Activated CD8-positive, alpha-beta memory T cell treated with anti-CD3 and anti-CD28 coated beads for 4 hours (primary cell): ENCODE measurements at places on chromosomes 5 and 9.

- DNase-seq, result no peak
Observed at GRCh38 chr5:61076626-61077025, 85.6 kb downstream of the SMIM15 start.

DNA sequence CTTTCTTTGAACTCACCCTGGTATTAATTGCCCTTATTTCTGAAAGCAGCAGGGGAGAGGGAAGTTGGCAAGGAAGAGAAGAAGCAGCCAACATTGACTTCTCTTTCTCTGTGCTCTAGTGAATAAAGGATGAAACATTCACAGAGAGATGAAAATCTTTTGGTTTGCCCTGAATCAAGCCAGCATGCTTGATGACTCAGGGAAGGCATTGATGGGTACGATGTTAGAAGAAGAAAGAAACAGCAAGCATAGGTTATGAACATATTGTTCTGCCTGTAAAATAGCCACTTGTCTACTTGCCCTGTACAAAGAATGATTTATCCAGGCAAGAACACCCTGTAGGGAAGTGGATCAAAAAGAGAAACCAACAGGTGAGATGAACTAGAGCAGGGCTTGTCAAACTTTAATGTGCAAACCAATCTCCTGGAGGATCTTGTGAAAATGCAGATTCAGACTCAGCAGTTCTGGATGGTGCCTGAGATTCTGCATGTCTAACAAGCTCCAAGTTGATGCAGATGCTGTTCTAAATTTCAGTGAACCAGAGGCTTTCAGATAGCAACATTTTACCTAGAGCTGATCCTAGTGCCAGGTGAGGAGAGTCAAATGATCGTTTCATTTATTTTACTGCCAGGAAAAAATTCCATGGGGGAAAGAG, 586.6 kb upstream of the TLE4 start:
- DNase-seq, result no peak

- no peak for DNase-seq
Observed at GRCh38 chr9:124354346-124355038, 60.8 kb downstream of the PSMB7 start.

DNA sequence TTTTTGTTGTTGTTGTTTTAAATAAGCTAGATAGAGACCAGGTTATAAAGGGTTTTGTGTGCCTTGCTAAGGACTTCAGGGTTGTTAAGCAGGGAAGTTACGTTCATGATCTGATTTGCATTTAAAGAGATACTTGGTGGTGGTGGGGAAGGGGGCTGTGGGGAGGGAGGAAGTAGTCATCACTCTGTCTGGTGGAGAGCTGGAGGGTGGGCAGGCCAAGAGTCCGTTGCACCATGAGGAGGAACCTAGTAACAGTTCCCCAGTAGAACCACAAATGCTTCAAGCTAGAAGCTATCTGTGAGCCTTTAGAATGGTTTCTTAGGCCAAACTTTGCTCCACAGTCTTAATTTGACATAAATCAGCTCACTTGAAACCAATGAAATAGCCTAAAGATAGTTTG, 18.7 kb upstream of the ROPN1L start:
- DNase-seq, result no peak

DNA sequence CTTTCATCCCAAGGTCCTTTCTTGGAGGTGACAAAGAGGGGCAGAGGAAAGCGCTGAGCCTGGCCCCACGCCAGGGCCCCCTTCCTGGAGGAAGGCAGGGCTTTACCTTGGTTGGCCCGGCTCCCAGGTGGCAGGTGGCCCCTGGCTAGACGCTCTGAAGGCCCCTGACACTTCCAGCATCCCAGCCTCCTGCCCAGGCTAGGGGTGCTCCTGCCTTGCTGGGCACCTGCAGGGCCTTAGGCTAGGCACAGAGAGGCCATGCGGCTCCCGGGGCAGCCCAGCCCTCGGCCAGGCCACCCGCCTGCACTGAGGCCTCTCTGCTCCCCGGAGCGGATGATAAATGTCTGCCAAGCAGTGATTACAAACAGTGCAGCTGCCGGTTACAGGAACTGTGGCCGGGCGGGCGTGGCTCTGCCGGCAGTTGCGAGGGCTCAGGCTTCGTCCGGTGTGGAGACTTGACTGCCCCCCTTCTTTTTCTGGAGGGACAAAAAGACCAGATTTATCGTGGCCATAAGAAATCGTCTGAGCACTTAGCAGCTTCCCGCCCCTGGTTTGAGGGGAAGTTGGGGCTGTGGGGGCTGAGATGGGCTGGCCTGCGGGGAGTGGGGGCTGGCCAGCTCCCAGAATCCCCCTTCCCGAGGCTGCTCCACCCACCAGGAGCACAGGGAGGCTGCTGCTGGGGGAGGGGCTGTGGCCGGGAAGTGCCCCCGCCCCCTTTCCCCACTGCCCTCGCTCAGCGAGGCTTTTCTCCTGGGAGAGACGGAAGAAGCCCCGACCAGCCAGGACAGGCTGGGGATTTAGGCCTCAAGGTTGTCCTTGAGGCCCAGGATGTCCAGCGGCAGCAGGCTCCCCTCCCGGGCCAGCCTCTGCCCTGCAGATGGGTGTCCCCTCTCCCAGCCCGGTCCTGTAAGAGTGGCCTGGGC, 31.6 kb upstream of the UBAC1 start:
- no peak for DNase-seq

- no peak for DNase-seq
Observed at GRCh38 chr9:5873439-5873838, 17.2 kb upstream of the MLANA start.

DNA sequence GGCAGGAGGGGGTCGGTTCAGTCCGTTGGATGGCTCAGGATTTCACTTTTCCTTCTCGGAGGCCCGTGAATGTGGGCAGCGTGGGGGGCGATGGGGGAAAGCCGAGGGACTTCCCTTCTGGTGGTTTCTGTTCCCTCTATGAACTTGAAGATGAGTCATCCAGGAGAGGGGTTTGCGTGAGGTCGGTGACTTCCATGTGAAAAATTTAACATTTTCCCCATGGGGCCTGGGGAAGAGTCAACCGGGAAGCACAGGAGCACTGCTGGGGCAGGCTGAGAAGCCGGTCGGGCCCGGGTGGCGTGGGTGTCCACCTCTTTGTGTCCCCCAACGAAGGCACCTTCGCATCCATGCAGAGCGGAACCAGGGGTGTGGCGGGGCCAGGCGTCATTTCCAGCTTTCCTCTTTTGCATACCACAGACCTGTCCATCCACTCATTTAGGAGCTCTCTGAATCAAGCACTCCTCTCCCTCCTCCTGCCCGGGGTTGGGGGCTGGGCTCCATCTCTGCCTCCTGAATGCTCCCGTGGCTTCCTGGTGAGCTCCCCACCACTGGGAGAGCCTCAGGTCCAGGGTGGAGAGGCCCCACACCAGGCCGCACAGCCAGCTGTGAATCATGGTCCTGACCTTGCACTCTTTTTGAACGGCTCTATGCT, 68.4 kb downstream of the ANKRD33B start:
- no peak for DNase-seq

DNA sequence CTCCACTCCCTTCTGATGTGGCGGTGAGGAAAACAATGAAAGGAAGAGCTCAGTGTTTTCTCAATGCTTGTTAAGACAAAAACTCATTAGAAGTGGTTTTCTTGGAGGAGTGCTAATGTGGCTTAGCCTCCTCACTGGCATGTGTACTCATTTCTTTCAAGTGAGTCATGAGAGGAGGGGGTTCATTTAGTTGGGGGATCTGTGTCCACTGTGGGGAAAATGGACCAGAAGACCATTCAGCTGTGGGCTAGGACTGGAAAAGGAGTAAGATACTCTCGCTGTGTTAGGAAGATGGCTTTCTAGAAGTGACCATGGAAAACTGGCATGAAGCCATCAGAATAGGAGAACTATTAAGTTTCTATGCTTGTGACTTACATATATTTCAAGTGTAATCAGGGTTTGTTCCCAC, 23.5 kb downstream of the KLF9 start:
- DNase-seq, result no peak

DNA sequence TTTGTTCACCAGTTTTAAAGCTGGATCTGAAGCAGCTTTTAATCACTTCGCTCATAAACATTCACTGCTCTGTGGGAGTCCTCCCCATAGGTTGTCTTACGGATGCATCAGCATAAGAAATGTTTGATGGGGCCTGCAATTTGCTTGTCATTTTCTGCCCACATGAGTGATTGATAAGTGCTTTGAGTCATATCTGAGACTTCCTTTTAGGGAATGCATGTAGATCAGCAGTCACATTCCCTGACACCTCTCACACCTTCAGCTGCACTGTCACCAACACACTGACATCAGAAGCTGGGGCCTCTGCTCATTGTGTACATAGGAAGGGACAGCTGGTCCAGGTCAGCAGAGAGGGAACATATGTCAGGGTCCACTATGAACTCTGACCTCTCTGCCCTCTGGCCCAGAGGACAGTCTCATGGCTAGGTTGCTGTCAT, 84.1 kb upstream of the SPATA31D4 start:
- DNase-seq, result no peak

DNA sequence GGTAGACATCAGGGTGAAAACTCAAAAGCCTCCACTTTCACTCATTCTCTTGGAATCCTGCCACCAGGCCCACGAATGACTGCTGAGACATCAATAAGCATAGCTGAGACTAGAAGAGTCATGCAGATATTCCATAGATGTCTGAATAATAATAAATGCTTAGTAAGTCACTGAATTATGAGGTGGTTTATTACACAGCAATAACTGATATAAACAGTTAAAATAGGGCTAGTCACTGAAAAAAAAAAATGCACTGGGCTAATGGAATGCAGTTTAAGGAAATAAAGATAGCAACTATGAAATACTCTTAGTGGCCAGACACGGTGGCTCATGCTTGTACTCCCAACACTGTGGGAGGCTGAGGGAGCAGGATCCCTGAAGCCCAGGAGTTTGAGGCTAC, 262.8 kb upstream of the CDH6 start:
- DNase-seq, result no peak

GRCh38 chr5:14190194-14191164, 47.3 kb downstream of the TRIO start:
- DNase-seq, result no peak

GRCh38 chr5:122959740-122960445, 76.6 kb downstream of the PPIC start:
- DNase-seq, result no peak

DNA sequence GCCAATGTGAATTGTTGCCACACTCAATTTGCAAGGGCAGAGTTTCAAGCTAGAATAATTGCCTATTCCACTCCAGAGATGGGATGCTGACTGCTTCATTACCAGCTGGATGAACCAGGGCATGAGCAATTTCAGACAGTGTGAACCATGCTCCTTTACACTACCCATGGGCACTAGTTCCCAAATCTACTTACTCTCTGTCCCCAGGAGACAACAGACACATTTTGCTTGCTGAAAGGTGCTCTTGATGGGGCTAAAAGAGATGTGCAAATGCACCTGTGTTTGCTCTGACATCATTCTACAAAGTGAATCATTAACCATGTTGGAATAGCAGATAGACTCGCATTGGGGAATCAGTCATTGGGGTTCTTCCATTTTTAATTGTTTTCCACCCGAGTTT, 522.3 kb upstream of the NUDT12 start:
- DNase-seq, result no peak

- DNase-seq, result no peak
Observed at GRCh38 chr9:98484162-98484561, 224.6 kb downstream of the GABBR2 start.

DNA sequence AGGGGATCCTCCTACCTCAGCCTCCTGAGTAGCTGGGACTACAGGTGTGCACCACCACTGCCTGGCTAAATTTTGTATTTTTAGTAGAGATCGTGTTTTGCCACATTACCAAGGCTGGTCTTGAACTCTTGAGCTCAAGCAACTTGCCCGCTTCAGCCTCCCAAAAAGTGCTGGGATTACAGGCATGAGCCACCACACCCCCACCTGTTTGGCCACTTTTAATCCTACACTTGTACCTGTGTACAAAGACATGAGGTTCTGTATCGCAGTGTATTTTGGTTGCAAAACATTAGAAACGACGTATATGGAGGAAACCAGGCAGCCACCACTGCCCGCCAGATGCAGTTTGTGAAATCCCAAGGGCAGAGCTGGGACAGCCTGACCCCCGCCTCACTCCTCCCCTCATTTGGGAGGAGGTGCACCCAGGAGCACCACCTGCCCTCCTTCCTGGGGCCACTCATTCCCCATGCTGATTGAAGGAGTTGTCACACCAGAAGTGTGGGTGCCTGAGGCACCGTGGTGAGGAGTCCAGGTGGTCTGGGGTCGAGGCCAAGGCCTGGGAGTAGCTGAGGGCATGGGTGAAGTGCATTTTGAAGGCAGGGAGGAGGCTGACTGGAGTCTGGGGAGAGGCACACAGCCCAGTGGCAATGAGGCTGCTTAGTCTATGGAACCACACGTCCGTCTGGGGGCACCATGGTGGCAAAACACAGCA, 39.3 kb upstream of the OLFM1 start:
- no peak for DNase-seq

- DNase-seq, result no peak
Observed at GRCh38 chr5:112862085-112862484, 998 bp downstream of the SRP19 start.

- DNase-seq, result no peak
Observed at GRCh38 chr9:8552732-8553131, 753.2 kb upstream of the DMAC1 start.

DNA sequence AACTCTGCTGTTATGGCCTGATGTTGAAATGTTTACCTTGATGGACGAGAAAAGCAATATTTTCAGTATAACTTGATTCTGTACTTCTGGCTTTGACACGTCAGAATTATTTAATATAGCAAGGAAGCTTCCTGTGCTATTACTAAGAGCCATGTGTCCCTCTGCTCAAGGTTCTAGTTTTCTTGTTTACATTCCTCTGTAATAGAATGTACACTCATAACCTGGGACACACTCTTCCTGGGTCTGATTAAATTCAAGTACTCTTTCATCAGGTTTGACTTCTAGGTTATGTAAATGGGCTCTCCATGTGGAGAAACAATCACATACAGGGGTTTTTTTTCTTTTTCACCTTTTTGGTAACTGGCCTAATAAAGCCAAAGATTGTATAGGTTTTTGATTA, 33.1 kb downstream of the GTF3C4 start:
- DNase-seq, result no peak

DNA sequence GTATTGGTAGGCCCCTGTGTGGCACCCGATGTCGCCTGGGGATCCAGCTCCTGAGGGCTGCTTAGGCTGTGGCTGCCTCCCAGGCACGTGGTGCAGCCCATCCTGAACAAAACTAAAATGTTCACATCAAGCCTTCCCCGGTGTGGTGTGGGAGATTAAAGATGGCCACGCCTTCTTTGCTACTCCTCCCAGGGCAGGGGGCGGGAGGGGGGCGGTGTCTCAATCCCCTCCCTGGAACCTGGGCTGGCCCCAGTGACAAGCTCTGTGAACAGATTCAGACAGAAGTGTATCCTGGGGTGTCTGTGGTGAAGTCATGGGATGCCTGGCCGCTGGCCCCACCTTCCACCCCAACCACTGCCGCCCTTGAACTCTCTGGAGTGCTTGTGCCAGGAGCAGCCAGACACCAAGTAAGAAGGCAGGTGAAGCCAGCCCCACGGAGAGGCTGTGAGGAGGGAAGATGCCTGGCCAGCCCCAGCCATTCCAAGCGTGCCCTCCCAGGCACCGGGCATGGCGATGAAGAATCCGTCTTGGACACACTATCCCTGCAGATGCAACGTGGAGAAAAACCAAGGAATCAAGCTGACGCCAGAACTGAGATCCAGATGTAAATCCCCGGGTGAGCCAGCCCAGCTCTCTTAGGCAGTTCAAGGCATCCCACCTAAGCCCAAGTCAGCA, 75.8 kb downstream of the AK8 start:
- no peak for DNase-seq
